Right atrium auricular region (tissue), 2 donors: ENCODE measurements at places on chromosomes 1 and 21.

- DNase-seq, result no peak
Observed at GRCh38 chr1:177650947-177651346, 318.9 kb downstream of the SEC16B start.

GRCh38 chr1:79124756-79125155 lies 118.2 kb upstream of the ADGRL4 start:
- no peak for DNase-seq

GRCh38 chr1:78902641-78903040 lies 103.9 kb downstream of the ADGRL4 start:
- no peak for DNase-seq

GRCh38 chr1:244162786-244163530 lies 111.9 kb downstream of the ZBTB18 start:
- DNase-seq, result no peak

GRCh38 chr1:24465638-24466037 lies 37.0 kb upstream of the RCAN3 start:
- DNase-seq, result no peak
